ENCODE measurements at places on chromosomes 12 and 14.

GRCh38 chr12:95573951-95574576 is 22.8 kb upstream of the USP44 start:
- DNase-seq: no peak

GRCh38 chr12:109110988-109111495 is 5.3 kb upstream of the ACACB start:
- DNase-seq: peak; percentile 72

DNA sequence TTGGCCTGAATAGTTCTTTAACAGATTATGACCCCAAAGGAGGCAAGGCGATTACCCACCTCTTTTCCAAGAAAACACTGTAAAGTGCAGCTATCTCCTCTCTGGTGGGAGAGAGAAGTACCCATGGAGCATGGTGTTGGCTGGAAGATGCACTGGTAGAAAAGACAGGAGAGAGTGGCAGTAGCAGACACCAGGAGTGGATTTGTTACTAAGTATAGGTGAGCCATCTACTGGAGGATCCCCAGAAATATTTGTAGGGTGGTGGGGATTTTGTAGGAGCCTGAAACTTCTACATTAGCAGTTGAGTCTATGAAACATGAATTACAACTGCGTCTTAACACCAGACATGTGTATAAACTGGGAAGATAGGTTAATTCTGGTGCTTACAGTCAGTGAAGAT is 148.0 kb downstream of the SLC38A4 start:
- peak; percentile 51 for DNase-seq

GRCh38 chr14:67221248-67221981 is 19.8 kb upstream of the PALS1 start:
- peak; percentile 89 for DNase-seq

DNA sequence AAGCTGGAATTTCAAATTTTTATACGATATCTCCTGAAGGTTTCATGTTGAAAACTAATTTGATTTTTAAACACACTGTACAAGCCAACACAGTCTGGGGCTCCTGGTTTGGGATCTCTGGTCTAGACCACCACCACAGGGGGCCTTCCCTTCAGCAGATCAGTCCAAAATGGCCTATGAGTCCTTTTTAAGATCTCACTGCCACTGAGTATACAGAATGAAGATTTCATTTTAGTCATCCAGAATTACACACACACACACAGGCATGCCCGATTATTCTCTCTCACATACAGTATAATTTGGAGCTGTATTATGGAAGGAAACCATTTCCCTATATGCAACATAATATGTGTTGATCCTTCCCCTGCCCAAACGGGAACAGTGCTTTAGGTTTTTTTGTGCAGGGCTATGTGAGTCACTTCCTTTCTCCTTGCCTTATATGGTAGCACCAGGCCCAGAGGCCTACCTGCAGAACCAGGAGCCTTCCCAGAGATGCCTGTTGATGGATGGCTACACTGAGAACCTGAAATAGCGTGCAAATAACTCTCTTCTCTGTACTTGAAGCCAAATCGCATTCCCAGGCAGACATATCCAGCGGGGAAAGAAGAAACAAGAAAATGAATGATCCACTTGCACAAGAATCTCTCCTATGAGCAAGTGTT is 28.1 kb upstream of the WNK1 start:
- no peak for DNase-seq

DNA sequence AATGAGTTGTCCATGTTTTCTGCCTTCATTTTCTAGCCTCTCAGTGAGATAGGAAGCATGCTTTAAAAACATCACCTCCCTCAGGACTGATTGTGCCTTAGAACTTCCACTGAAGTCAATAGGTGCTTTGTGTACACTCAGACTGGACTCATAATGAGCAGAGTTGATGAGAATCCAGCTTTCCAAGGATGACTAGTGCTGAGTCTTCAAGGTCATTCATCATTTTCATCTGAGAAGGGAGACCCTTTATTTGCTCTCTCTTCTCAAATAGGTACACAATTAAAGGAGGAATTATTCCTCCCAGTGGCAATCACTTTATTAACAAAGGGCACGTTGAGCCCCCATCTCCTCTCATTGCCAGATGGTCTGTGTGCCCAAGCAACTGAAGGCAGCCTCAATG is 210.9 kb upstream of the PRKD1 start:
- no peak for DNase-seq
